Vagina (tissue), 2 donors: ENCODE measurements at places on chromosomes 5 and 9.

DNA sequence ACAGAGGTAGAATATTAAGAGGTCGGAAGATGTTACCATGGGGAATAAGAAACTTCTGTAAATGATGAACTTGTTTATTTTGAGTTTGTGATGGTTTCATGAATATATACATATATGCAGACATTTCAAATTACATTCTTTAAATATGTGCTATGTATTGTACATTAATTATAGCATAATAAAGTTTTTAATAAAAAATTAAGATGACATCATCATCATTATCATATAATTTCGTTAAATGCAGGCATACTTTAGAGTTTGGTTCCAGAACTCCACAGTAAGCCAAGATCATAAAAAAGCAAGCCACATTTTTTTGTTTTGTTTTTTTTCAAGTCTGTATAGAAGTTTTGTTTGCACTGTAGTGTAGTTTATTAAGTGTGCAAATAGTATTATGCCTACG, 1403.5 kb downstream of the EFNA5 start:
- DNase-seq: no peak

GRCh38 chr5:157020511-157021222, 38.2 kb downstream of the HAVCR1 start:
- DNase-seq: no peak

DNA sequence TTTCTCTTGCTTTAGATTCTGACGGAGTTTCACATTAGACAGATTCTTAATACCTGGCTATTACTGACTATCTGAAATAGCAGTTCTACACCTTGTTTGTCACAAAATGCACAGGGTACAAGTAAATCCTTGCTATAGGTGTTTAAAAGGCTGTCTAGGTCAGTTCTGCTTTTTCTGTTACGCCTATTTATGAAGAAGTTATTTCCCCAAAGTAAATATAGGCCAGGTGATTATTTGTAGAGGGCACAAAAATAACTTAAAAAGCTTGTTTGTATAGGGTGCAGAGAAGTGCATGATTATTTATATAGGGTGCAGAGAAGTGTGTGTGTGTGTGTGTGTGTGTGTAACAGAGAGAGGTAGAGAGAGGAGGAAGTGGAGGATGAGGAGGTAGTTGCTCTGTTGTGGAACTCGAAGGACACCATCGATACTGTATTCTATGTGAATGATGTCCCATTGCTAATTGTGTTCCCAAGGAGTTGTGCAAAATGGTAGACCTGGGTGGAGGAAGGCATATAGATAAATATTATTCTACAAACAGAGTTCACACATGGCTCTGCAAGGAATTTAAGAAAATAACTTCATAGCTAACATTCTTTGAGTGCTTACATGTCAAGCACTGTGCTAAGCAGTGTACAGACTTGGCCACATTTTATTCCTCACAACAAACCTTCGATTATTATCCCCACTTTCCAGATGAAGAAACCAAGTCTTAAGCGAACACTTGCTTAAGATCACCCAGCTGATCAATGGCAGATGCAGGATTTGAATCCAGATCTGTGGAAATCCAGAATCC, 96.3 kb upstream of the EQTN start:
- no peak for DNase-seq

DNA sequence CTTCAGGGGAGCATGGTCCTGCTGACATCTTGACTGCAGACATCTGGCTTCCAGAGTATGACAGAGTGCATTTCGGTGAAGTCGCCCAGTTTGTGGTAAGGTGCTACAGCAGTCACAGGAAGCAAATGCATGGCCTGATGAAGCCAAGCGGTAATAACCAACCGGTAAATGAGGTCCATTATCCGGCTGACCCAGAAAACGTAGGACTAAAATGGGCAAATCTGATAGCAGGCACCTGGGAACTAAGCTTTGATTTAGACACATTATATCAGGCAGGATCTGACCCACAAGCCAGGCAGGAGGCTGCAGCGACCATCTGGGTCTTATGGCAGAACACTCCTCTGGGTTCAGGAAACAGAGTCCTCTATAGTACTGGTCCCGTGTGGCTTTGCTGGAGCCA, 454.6 kb downstream of the GADD45G start:
- DNase-seq: no peak

- DNase-seq: no peak
Observed at GRCh38 chr9:78303377-78304062, 6.6 kb downstream of the PSAT1 start.

DNA sequence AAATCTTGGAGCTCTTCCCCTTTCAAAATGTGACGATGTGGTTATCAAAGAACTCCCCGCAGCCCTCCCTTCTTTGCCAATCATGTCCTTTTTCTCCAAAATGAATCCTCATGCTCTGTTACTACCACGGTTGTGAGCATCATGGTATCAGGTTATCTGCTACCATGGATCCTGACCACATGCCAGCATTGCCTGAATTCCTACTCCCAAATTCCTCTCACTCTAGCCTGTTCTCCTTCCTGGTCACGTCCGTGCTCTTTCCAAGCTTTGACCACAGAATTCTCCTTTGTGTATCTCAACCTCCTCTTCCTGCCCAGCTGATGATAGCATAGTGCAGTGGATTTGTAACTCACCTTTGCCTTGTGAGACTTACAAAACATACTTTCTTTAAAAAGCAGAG, 59.5 kb upstream of the FBXL7 start:
- DNase-seq: no peak
